ENCODE measurements at places on chromosomes 13 and 19.
A peak's percentile ranks its signal among the peaks of the same experiment; 100 is the strongest.

DNA sequence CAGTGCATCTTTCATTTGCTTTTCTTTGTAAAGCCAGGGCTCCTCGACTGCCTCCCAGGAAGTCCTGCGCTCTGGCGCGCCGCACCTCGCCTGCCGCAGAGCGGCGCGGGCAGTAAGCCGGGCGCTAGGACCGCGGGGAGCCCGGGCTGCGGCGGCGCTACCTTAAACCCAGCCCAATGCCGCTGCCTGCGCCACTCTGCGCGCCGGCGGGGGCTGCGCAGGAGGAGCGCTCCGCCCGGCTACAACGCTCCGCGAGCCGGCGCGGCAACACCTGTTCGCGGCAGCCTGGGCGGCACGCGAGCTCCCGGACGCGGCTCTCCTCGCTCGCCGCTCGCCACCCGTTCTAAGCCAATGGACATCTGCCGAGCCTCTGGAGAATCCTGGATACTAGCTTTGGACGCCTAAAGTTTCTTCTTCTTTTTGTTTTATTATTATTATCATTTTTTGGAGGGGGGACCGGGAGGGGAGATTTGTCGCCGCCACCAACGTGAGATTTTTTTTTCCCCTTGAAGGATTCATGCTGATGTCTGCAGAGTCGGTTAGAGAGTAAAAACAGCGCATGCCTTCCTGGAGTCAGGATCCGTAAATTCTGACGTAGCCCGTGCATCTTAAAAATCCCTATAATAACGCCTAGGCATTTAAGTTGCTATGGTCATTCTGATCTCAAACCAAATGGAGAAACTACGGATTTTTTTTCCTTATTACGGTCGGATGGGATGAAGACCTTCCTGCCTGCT, at the start of gene FGF9:
Gene FGF9, plus strand, starts transcription at position 191 of the 737 bp plus-strand sequence. CDS start 840 bp downstream, outside the sequence.
- peak; percentile 70 for DNase-seq

GRCh38 chr19:34454091-34454490, 25.9 kb downstream of the UBA2 start:
- no peak for DNase-seq

GRCh38 chr13:50809133-50810090, 34.1 kb downstream of the DLEU7 start:
- no peak for DNase-seq

DNA sequence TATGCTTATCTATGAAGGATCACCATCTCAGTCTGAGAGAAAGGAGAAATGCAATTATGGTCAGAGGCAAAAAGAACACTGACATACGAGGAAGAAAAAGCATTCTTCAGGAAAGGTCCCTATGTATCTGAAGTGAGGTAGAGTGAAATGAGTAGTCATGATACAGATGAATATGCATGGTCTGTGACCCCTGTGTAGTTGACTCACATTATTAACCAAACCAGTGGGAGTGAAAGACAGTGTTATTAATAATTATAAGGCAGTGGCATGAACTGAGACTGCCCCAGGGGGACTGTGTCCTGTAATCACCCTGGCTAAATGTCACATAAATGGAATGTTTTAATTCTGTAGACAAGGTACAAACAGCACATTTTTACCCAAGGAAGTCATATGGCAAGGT, 1320.2 kb upstream of the PCDH9 start:
- no peak for DNase-seq

- DNase-seq: no peak
Measured at GRCh38 chr19:1986357-1987162, 29.0 kb downstream of the BTBD2 start.

GRCh38 chr13:99264051-99264450, 5.9 kb upstream of the GPR18 start:
- no peak for DNase-seq

- no peak for DNase-seq
Measured at GRCh38 chr13:40061466-40062450, 406.3 kb downstream of the COG6 start.

DNA sequence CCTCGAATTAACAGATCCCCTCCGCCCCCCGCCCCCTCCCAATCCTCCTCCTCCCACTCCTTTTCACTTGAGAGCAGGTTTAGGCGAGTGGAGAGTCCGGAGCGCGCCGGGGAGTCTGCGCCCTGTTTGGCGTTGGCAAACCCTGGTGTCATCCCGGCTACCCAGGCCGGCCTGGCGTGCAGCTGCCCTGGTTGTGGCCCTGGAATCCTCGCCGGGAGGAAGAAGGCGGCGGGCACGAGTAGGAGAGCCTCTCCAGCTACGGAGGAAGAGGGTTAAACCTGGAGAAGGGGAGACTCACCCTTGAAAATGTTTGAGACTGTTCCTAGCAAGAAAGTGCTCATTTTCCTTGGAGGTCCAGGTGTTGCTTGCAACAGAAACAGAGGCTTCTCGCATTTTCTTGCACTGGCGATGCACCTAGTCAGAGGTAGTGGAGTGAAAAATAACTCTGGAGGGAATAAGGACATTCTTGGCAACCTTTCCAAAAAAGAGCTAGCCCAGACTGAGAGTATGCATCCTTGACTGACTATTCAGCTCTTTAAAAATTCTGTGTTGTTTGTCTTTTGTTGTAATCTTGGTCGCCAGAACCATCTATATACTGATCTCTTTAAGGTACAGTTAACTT, 1.3 kb upstream of the SOX21 start:
- DNase-seq: no peak

GRCh38 chr19:40609561-40610395, 8.6 kb downstream of the LTBP4 start:
- DNase-seq: peak; percentile 83

GRCh38 chr13:110509971-110510786, 51.3 kb downstream of the RAB20 start:
- DNase-seq: no peak

DNA sequence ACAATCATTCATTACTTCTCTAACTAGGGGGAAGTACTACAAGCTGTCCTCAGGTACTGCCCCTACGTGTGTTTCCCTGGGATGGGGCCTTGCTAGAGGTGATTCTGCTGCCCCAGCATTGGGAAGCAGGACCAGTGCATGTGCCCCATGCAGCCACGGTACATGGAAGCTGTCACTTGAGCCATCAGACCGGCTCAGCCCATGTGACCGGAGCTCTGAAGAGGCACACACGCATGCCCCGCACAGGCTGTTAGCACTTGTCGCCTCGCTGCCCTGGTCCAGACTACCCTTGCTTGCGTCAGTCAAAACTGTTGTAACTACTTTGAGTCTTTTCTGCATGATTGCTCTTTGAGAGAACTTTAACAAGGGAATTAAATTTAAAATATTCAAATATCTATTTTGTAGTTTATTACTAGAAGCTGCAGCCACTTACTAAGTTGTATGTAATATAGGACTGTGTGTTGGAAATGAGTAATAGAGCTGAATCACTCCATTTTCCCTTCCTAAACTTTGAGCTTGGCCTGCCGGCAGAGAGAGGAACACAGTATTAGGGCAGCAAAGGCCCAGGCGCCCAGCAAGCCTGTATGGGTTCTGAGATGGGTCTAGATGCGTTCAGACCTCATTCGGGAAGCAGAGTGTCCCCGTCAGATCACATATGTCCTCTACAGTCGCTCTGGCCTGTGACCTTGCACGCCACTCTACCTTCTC, 42.2 kb downstream of the DHRS12 start:
- no peak for DNase-seq

GRCh38 chr19:35015270-35015953, 14.9 kb upstream of the SCN1B start:
- no peak for DNase-seq

DNA sequence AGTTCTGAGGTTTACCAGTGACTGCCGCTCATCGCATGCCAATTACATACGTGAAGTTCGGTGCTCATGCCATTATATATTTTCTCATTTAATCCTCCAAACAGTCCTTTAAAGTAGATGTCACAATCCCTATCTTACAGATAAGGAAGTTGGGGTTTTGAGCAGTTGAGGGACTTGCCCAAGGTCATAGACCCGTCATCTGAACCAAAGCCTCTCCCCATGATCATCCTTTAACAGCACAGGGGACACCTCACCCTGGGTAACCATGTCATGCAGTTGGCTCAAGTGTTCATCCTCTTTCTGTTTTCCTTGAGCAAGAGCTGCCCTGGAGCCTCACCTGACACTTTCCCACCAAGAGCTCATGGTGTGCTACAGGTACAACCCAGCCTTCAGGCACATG, 69.1 kb downstream of the HSPH1 start:
- no peak for DNase-seq

GRCh38 chr13:66926851-66927524, 303.1 kb downstream of the PCDH9 start:
- no peak for DNase-seq

- DNase-seq: no peak
Measured at GRCh38 chr13:113474179-113474578, 16.3 kb downstream of the DCUN1D2 start.

GRCh38 chr19:23002690-23003422, at the start of gene ZNF728:
ZNF728 (minus strand) TSS chr19:23003176; CDS start chr19:23003030, 146 bp downstream.
- DNase-seq: no peak

- no peak for DNase-seq
Measured at GRCh38 chr13:33353646-33354045, 68.1 kb upstream of the STARD13 start.

GRCh38 chr13:110684388-110685056, 21.4 kb downstream of the CARS2 start:
- DNase-seq: no peak

DNA sequence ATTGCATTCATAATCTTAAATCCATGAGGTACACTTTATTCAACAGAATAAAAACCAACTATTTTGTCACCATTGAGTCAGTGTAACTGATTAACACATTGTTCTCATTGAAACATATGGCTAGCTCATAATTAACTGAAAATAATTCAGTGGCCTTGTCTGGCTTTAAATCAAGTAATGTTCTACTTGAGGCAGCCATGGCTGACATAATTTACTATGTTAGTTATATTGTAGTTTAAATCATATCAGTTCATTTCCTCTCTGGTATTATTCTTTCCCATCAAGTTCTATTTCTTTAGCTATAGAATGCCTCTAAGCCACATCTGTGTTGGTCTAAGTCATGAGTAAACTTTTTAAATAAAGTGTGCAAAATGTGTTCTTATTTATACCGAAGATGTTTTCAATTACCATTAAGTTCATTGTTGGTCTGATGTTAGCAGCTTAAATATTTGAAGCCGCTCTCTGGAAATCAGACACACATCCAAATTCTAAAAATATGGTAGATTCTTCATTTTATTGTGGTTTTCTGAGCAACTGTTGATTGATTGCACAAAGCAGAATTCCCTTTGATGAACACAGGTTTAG, 393.7 kb downstream of the GPC6 start:
- DNase-seq: no peak

DNA sequence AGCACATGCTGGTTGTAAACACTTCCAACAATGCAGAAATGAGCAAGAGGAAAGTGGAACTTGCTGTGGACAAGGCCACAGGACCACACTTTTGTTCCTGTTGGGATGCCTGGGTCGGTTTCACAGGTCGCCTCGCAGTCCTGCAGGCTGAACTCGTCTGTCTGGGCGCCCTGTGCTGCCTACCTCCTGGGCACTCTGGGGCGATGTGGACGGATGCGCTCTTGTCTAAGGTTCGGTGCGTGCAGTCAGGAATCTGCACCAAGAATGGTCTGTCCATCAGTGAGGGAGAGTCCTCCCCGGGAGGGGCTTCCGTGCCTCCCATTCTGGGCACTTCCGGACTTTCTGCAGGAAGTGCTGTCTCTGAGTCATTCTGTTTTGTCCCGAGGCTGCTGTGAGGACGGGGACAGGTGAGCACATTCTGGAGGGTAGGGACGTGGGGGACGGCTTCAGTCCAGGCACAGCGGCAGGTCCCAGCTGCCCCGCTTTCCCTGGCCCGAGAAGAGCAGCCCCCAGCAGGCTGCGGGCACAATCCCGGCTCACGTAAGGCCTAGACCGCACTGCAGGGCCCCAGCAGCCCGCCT, 24.1 kb upstream of the SLITRK1 start:
- DNase-seq: no peak

DNA sequence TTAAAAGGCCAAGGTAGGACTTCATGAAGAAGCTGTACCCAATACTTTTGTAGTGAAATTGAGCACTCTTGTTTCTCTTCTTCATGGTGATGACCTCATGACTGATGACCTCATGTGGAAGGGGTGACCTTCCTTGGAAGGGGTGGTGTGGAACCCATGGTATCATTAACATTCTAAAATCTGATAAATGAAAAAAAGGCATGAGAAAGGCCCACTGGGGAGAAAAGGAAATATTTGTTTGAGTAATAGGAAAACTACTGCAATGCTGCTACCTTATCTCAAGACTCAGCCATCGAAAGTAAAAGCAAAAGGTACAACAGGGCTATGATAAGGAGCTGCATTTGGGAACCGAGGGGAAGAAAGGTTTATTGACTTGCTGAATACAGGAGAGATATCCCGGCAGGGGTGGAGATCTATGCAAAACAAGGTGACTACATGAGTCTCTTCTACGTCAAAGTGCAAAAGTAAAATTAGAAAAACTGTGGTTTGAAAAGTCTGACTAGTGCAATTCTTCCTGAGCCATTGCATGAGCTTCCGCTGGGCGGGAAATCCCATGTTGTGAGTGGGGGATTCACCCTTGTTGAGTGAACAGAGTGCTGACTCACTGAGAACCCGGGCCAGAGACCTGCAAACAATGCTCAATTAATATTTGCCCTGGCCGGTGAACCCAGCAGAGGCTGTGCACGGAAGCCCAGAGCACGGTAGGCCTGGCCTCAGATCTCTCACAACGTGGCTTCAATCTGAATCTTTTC, 138.9 kb upstream of the RFC3 start:
- DNase-seq: peak; percentile 15

- DNase-seq: no peak
Measured at GRCh38 chr13:106484084-106484483, 51.4 kb downstream of the EFNB2 start.

DNA sequence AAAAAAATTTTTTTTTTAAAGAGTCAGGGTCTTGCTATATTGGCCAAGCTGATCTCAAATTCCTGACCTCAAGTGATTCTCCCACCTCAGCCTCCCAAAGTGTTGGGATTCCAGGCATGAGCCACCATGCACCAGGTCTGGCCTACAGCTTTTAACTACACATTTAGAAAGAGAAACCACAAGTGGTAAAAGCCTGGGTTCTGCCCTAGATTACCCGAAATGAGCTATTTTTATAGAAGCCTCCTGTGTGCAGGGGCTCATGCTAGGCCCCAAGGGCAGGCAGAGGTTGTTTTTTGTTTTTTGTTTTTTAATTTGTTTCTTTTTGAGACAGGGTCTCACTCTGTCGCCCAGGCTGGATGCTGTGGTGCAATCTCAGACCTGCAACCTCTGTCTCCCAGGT, 14.0 kb upstream of the MYADM start:
- no peak for DNase-seq

GRCh38 chr19:41014643-41015042, 23.6 kb downstream of the CYP2B6 start:
- DNase-seq: no peak
